CD4-positive, alpha-beta memory T cell (primary cell): ENCODE measurements at places on chromosomes 4 and X. TPM values are rescaled to one million over a fixed set of nuclear protein-coding genes. Genes with fewer than 3 reads are reported as not detected.

GRCh38 chr4:109462297-109462696 lies 28.7 kb downstream of the SEC24B start:
- DNase-seq = no peak

DNA sequence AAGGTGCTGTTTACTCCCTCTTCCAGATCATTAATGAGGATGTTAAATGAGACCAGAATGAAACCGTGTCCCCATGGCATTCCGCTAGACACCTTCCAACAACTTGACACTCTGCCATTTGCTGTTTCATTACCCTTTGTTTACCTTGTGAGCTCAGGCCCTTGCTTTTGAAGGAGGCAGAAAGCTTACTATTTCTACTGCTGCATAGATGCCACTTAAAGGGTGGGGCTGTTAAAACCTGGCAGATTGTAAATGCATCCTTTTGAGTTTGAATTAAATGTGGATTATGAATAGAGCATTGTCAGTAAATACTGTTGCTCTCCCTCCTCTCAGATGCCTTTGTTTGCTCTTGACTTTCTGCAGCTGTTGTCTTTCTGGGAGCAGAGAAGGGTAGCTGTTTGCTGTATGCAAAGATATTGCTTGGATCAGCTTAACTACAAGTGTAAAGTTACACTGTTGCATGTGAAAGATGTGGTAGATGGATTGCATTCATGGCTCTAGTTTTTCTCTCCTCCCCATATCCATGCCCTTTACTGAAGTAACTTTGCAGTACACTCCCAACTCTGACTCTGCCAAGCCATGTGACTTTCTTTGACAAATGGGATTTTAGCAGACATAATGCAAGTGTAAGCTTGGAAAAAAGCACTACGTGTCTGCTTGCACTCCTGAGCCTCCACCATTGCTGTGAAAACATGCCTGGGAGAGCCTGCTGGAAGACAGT lies 75.0 kb upstream of the DHX15 start:
- no peak for DNase-seq

DNA sequence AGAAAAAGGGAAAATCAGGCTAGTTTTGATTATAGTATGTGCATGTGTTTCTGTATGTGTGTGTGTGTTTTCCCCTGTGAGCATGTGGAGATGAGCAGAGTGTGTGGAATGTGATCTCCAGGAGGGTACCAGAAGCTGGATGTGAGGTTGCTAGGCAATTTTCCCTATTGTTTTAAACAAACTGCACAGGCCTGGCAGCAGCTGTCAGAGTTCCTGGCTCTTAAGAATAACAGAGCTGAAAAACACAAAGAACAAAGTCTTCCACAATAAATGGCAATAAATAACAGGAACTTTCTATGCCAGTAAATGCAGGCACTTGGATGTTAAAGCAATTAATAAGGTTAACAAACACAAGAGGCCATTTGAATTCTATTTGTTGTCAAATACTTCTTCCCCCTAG lies 344.6 kb upstream of the CTSO start:
- DNase-seq = no peak

Gene ADAD1
- total RNA-seq = not detected

DNA sequence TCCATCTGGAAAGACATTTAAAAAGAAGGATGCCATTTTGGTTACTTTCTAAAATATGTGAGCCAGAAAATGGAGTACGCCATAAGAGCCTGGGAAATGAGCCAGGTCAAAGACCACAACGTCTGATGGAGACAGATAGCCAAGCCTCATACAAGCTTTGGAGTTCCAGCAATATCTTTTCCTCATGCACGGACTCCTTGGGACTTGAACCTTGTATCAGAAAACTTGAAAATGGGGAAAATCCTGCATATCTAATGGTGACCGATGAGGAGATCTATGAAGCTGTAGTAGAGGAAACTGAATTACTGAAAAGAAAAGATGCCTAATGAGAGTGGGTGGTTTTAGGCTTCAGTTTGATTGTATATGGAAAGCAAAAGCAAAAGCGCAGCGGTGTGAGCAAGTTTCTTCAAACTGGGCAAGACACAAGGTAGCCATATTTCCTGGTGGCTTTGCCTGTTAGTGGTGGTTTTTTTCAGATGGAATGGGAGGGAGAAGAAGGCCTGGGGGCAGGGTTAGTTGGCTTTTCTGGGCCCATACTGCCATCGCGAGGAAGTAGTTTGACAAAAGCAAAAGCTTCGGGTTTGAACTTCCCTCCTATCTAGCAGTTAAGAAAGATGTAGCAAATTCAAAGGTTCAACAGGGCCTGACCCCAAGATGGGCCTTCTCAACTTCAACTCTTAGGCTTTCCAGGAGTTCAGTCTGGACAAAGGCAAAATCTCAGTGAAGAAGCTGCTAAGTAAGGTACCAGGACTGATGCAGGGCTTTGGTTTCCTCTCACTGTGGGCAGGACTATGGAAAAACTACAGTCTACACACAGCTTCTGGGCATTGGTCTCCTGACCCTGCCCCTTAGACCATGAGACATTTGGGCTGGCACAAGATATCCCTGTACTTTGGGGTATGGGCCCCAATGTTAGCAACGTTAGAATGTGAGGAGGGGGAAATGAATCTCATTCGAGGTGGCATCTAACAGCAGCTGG lies 210.0 kb upstream of the STK26 start:
- DNase-seq = peak; percentile 93

Gene OPRPN
- not detected for total RNA-seq

Gene SLC35A2
- 13.8 TPM for total RNA-seq

DNA sequence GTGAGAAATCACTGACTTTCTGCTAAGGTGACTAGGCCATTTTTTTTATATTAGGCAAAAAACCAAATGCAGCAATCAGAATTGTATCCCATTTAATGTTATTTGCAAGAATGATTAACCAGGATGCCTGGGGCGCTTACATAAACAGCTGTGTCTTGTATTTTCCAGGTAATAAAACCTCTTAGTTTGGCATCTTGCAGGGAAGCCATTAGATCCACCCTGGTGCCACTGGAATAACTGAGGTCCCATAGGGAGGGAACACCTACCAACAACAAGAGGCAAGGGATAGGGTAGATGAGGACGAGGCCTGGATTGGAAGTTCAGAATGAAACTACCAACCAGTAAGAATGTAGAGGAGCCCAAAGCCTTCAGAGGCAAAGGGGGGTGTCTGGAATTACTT lies 288.3 kb downstream of the ARHGAP24 start:
- no peak for DNase-seq

GRCh38 chr4:85784947-85785346 lies 310.0 kb downstream of the ARHGAP24 start:
- DNase-seq = no peak

- DNase-seq = no peak
Observed at GRCh38 chrX:155673338-155673737, 60.6 kb upstream of the TMLHE start.

DNA sequence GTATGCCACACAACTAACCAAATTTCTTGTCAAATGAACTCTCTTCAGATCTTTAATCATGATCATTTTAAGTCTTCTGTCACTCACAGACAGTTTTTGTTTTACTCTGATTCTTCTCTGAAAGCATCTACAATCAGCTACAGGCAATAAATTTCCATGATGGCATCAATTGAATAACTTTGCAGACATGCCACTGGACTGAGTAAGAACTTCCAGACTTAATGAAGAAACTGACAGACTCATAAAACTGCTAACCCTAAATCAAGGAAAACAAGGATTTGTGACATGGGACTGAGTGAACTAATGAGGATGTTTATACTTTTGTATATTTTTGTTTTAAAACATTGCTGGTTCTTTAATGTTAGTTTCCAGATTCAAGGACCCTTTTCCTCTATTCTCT lies 5.5 kb upstream of the PPP1R2C start:
- no peak for DNase-seq

DNA sequence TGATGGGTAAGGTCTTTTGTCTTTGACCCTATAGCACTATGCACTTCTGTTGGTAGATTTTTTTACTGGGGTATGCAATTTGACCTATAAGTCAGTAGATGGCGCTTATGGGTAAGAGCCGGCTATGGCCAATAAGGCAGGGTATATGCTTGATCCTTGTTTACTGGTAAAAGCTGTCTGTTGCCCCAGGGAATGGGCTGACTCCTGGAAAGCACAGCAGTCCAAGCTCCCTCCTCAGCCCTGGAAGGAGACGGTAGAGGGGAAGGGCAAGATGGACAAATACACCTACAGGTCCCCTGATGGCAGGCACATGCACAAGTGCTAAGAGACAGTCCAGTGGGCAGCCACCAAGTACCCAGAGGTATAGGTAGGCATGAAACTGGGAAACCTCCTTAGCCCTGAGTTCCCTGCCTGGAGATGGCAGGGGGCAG lies 63.7 kb downstream of the ADAMTS3 start:
- DNase-seq = no peak

DNA sequence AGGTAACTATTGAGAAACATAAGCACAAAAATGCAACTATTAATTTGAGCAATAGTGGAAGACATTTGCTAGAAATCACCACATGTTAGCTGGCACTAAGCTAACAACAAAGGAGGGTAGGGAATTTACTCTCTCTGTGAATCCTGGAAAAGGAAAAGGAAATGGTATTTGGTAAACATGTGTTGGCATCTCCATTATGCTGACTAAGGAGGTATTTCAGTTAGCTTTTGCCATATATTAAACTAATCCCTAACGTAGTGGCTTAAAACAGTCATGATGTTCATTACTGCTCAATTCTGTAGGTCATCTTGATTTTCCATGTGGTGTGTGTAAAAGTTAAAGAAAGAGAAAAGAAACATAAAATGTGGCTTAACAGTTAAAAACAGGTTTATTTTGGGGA lies 1686.5 kb upstream of the PCDH7 start:
- DNase-seq = no peak

DNA sequence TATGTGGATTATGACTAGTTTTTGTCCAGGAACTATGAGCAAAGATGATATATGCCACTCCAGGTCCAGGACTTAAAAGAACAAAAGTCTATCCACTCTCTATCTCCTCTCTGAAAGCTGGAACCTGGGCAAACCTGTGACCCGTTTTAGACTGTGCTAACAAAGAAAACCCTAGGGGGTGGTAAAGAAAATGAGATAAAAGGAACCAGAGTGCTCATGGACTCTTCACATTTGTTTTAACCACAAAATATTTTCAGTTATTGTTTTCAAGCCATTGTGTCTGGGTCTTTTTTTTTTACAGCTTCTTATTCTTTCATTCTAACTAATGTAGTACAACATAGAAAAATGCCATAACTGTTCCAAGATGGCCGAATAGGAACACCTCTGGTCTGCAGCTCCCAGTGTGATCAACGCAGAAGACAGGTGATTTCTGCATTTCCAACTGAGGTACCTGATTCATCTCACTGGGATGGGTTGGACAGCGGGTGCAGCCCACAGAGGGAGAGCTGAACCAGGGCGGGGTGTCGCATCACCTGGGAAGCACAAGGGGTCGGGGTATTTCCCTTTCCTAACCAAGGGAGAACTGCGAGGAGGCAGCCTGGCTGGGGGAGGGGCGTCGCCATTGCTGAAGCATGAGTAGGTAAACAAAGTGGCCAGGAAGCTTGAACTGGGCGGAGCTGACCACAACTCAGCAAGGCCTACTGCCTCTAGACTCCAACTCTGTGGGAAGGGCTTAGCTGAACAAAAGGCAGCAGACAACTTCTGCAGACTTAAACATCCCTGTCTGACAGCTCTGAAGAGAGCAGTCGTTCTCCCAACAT lies 45.1 kb downstream of the CHM start:
- DNase-seq = no peak

DNA sequence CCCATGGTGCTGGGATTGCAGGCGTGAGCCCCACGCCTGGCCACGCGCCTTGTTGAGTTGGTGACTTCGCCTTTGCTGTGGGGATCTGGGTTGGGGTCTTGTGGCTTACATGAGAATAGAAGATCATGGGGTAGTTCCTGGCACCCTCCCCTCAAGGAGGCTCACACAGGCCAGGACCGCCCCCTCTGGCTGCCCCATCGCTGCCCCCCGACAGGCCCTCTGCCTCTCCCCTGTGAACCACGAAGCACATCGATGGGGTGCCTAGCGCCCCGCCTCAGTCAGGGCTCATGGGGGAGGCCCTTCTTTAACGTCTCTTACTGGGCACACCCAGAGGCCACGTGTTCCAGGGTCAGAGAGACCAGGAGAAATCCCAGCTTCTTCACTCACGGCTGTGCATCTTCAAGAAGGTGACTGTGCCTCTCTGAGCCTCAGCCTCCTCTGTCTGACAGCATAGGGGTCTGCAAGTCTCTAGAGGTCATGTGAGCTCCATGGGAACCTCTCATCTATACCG lies 23.6 kb upstream of the SPON2 start:
- DNase-seq = no peak

DNA sequence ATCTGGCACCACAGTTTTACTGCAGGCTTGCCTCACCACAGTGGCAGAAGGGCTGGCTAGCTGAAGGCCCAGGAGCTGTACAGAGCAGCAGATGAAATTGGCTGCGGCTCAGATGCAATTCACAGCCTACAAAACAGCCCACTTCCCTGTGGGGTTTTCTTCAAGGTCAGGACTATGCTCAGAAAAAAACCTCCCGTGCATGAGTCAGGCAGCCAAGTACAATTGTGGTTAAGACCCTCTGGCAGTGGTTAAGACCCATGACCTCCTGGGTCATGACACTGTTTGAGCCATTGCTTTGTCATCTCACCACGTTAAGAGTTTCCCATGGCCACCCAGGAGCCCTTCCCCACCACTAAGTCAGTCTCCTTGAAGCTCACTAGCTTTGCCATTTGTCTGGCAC lies 276.3 kb downstream of the HNRNPD start:
- no peak for DNase-seq
